ENCODE measurements at places on chromosomes 13 and 19.

DNA sequence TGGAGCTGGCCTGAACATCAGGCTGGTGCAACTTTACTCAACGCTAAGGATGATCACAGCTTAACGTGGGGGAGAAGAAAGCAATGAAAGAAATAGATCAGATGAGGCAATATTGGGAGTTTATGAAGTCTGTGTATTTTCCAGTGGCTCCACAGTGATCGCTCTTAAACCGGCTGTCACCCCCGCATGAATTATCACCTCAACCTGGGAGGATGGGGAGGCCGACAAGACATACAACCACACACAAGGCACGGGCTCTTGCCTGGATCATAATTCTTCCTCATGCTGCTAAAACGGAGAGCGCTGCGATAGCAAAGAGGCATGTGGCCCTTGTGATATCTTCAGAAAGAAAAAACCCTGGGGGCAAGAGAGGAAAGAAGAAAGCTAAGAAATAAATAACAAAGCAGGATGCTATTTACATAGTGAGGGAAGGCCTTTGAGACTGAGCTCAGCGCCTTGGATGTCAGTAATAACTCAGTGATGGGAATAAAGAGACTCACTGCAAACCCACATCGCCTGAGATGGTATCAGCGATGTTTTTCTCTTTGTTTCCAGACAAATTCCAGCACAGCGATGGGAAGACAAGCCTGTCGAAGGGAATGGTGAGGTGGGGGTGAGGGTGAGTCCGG is 19.1 kb upstream of the CHST8 start:
- DNase-seq, result no peak

DNA sequence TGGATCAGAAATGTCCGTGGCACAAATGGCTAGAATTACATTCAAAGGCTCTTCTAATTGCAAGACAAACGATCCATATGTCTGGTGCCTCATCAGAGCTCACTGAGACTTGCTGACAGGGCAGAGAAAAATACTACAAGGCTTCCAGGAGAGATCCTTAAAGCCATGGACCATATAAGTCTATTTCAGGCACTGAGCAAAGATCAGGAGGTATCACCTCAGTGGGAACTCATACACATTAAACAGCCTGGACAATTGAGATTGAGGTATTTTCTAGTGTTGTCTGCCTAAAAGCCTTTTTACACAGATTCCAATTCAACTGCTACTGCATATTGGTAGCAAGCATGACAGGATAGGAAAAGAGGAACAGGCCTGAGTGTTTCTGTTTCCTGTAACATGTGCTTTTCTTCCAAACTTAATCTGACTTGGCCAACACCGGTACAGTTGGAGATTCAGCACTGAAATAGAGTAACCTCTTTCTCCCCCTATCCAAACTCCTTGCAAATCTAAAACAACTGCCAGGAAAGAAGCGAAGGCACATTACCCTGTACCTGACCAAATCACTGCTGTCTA is 65.9 kb downstream of the SERP2 start:
- DNase-seq, result no peak

- no peak for DNase-seq
These were observed 7.8 kb upstream of the CEACAM5 start for GRCh38 chr19:41700381-41701195.

DNA sequence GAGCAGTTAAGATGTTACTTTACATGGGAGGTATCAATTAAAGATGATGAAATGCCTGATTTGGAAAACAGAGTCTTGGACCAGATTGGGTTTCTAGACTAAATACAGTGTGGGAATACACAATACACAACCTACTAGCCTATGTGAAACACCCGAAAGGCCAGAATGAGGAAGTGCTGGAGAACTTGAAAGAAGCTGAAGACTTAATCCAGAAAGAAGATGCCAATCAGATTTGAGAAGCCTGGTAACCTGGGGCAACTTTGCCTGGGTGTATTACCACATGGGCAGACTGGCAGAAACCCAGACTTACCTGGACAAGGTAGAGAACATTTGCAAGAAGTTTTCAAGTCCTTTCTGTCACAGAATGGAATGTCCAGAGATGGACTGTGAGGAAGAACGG is 43.2 kb downstream of the N4BP2L1 start:
- DNase-seq, result no peak

Data from keratinocyte (primary cell).